ENCODE measurements at places on chromosomes 5 and 9.

DNA sequence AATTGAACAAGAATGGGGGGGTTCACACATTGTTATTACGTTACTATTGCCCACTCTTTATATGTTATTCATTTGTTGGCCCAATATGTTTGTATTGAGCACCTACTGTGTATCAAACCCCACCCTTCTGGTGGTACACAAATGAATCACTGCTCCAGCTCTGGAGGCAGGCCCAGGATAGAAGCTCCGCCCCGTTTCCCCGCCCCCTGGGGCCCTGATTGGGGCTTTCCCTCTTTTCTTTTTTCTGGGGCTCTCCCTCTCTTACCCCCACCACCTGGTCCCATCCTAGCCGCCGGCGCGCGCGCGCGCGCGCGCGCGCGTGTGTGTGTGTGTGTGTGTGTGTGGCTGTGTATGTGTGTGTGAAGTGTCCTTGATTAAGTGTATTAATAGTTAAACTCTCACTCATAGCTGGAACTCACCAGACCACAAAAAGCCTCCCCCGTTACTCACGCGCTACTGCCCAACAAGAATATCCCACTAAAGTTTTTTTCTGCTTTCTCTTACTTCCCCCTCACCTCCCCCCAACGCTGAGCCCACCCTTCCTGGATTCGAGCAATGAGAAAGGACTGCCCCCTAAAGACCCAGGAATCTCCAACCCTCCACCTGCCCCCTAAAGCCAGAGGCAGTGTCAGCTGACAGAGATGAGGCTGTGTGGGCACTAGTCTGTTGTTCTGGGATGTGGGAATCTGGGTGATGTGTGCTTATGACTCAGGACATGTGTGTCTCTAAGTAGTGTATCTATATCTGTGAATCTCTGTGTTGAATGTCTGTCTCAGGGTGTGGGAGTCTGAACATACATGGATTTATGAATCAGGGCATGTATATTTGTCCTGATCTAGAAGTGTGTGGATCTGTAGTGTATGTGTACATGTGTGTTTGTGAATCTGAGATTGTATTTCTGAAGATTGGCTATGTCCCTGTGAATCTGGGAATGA, 4.0 kb downstream of the CXXC5 start:
- DNase-seq, result no peak

GRCh38 chr5:14826714-14827113, 44.9 kb downstream of the ANKH start:
- no peak for DNase-seq

DNA sequence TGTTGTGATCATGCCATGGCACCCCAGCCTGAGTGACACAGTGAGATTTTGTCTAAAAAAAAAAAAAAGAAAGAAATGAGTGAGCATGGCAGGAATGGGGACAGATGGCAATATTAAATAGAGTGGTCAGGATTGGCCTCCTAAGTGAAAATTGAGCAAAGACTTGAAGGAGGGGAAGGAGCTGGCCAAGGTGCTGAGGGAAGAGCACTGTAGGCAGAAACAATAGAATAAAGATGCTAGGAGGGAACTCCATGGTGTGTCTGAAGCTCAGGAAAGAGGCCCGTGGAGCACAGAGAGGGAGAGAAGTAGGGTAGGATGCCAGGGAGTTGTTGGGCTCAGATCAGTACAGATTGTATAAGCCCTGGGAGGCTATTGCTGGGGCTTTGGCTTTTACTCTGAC, 64.4 kb upstream of the PCAT7 start:
- no peak for DNase-seq

- no peak for DNase-seq
Measured at GRCh38 chr5:10827571-10827970, 66.5 kb upstream of the DAP start.

Measured in stimulated activated CD4-positive, alpha-beta T cell treated with anti-CD3 and anti-CD28 coated beads, Interleukin-1b, Interleukin-23, amount 100 ng/mL, for 1 hour (primary cell).